ENCODE measurements at places on chromosomes 3 and 15.

- no peak for DNase-seq
Observed at GRCh38 chr3:141108039-141108438, 56.9 kb downstream of the SPSB4 start.

- no peak for DNase-seq
Observed at GRCh38 chr3:179186426-179186825, 38.3 kb downstream of the PIK3CA start.

GRCh38 chr3:12449889-12450682 is 34.2 kb upstream of the TSEN2 start:
- DNase-seq, result no peak

DNA sequence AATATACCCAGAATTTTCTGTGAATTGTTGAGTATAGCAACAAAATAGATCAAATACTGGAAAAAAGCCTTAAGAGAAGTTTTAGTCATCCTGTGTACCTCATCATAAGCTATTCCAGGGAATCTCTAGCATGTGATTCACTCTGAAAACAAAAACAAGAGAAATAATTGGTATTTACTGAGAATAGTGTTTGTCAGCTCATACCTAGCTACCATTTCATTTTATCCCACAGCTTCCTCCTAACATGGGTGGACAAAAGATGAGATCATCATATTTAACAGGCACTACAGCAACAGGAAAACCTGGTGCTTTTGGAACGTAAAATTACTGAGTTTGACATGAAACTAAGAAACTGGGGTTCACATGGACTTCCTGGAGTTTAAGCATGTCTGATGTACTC is 753.5 kb upstream of the NECTIN3 start:
- DNase-seq, result no peak

- no peak for DNase-seq
Observed at GRCh38 chr3:119819806-119820205, 37.9 kb downstream of the NR1I2 start.

GRCh38 chr3:41936384-41936783 is 25.5 kb downstream of the ULK4 start:
- no peak for DNase-seq

- no peak for DNase-seq
Observed at GRCh38 chr3:166248784-166249183, 411.6 kb upstream of the BCHE start.

GRCh38 chr3:108736821-108737220 is 20.4 kb downstream of the RETNLB start:
- no peak for DNase-seq

DNA sequence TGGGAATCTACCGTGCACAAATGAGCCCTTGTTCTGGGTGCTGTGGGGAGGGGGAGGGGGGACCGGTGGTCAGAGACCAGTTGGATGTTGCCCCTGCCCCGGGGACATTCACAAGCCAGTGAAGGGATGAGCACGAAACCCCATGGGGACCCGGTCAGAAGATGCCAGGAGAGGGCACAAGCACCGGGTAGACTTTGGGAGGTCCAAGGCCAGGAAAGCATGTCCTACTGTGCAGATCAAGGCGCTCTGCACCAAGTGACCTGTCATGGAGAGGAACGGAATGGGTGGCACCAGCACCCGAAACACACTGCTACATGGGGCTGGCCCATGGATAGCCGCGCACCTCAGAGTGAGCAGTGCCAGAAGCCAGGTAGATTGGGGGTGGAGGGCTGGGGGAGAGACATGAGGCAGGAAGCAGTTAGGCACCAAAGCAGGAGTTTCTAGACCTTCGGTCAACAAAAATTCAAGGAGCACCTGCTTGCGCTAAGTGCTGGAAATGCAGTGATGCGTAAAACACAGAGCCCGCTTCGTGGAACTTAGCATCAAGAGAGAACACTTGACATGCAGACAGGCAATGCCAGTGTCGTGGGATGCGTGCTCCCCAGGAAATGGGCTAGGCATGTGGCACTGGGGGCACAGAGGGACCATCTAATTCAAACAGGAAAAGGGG is 99.1 kb downstream of the CPN2 start:
- DNase-seq, result no peak

GRCh38 chr3:27715454-27715806 is 6.7 kb downstream of the EOMES start:
- DNase-seq, result no peak

DNA sequence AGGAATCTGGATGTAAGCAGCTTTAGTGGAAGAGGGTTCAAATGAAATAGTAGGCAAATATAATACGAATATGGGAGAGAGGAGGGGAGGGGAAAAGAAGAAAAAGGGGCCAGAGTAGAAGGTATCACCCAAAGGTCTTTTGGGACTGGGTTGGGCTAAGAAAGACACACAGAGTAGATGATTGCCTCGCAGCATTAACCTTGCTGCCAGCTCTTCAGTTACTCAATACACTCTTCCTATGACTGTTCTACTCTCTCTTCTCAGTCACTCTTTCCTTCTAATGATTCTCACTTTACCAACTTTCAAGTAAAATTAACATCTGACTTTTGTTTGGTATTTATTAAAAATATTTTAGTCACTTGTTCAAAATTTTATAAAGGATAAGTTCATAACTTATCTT is 52.8 kb downstream of the CLASP2 start:
- DNase-seq, result no peak

GRCh38 chr3:125478326-125478725 is 41.7 kb downstream of the SNX4 start:
- no peak for DNase-seq

All from stimulated activated CD8-positive, alpha-beta memory T cell treated with anti-CD3 and anti-CD28 coated beads, Interleukin-4, amount 100 ng/mL, for 1 hour (primary cell).